ENCODE measurements at places on chromosomes 4 and X.

- DNase-seq: peak; percentile 46
Observed at GRCh38 chrX:10217198-10217597, 60.4 kb downstream of the CLCN4 start.

DNA sequence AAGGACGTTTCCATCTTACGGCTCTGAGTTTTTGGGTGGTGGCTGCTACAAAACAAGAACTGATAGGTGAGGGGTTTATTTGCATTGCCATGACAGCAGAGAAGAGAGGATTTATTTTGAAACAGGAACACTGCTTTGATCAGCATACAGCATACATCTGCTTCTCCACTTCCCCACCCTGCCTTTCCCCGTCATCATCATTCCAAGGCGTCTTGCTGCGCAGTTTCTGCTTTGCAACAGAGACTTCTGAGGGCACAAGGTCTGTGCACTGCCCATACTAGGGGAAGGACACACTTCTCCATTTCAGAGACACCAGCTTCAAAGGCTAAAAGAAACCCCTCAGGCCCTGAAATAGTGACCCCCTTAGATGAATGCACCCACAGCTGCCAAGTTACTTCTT is 19.1 kb downstream of the STARD8 start:
- DNase-seq: peak; percentile 78

DNA sequence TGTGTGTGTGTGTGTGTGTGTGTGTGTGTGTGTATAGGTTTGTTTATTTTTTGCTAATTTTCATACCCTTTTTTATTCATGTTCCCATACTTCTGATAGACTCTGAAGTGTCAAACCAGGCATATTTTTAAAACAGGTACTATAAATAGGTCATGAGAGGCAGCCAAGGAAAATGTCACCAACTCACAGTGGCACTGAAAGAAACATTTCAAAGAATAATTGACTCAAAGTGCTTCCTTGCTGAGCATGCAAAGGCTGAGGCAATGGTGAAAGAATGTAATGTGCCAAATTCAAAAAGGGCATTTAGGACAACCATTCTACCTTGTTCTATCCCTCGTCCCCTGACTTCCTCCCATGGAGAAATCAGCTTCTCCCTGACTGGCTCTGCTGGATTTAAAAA is 95.5 kb downstream of the EIF4E start:
- no peak for DNase-seq

- no peak for DNase-seq
Observed at GRCh38 chrX:108123591-108124366, 32.2 kb downstream of the ATG4A start.

- DNase-seq: peak; percentile 49
Observed at GRCh38 chr4:152485726-152486276, 50.1 kb downstream of the FBXW7 start.

- DNase-seq: no peak
Observed at GRCh38 chr4:168584321-168584771, 87.5 kb downstream of the PALLD start.

DNA sequence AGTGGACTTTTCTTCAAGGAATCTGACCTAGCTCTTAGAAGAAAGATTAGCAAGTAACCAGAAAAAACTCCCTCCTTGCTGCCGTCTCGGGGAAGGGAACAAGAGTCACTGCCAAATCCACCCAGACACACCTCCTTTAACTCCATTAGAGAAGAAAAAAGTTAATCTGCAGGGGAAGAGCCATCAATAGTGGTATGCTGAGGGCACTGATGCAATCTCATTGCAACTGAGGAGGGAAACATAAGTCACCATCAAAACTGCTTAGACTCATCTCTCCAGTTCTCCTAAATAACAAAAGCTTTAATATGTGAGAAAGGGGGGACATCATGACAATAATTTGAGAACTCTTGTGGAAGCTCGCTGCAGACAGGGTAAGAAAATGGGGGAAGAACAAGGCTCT is 49.3 kb upstream of the MAGED4B start:
- no peak for DNase-seq

GRCh38 chrX:47992095-47992380 is 11.8 kb downstream of the ZNF182 start:
- no peak for DNase-seq

DNA sequence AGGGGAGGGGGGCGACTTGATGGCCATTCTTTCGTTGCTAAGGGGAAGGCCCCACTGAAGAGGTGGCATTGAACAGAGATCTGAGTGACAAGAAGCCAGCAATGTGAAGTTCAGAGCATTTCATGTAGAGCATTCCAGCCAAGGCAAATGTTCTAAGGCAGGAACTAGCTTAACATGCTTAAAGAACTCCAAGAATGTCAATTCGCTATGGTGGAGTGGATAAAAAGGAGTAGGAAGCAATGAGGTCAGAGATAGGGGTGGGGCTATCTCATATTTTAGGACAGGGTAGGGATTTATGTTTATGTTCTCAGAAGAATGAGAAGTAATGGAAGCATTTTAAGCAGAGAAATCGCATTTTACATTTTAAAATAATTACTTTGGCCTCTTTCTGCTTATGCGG is 130.9 kb downstream of the TTC29 start:
- DNase-seq: no peak

DNA sequence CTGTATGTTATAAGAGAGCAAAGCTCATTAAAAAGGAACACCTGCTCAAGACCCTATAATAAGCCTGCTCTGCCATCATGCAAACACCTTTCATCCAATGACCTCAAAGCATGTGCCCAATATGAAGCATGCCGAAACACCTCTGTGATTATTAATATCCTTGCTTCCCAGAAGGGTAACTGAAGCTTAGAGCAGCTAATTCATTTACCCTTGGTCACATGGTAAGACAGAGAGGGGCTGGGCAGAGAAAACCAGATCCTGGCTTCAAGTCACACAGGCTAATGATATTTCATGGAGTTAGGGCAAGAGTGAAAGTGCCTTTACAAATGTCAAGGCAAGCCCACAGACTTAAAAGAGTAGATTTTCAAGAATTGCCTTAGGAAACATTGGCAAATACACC is 5.6 kb downstream of the AMOT start:
- peak; percentile 47 for DNase-seq

- DNase-seq: no peak
Observed at GRCh38 chr4:183175631-183176232, 76.7 kb downstream of the WWC2 start.

- DNase-seq: no peak
Observed at GRCh38 chr4:151468715-151469696, 60.0 kb downstream of the FHIP1A start.

DNA sequence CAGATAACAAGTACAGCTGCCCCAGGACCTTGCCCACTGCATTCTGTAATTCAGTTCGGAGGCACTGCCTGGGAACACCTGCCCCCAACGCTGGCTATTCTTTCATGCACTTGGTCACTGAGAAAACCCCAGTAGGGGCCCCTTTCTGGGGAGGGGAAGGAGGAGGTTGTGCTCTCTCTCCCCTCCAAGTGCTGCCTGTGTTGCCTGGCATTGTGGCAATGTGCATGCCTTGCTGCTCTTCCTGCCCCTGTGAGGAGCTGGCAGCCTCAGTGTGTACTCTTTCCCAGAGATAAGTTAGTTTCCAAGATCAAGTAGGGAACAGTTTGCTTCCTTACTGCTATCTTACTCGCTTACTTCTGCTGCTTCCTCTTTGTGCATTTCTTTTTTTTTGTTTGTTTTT is 90.8 kb downstream of the AASDH start:
- no peak for DNase-seq

- no peak for DNase-seq
Observed at GRCh38 chr4:61442936-61443335, 242.8 kb downstream of the ADGRL3 start.

DNA sequence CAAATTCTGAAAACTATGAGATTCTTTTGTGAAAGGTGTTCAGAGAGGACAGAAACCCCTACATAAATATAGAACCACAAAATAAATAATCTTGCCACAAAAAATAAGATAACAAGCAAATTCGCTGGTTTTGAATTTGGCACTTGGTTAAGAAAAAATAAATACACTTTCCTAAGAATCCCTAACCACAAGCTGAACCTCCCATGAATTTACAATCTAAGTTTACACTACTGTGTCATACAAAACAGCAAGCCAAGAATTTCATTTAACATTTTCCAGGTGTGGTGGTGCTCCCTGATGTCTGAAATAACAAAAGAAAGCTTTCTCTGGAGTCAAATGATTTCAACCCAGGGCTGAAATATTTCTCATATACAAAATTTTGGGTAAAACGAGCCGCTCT is 121.0 kb downstream of the KCNIP4 start:
- no peak for DNase-seq

DNA sequence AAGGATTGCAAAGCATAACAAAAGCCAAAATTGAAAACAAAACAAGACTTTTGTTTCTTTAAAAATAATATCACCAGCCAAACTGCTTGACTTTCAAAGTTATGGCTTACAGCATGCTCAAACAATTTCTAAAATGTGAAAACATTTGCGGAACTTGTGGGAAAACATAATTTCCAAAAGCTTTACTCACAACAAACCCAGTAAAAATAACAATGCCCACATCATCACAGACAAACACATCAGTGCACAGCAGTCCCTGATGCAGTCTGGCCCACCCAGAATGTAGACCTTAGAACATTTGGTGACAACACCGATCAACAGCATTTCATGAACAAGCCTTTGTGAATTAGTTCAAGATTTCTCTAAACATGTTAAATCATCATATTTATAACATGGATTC is 98.9 kb downstream of the ARHGAP6 start:
- DNase-seq: no peak

DNA sequence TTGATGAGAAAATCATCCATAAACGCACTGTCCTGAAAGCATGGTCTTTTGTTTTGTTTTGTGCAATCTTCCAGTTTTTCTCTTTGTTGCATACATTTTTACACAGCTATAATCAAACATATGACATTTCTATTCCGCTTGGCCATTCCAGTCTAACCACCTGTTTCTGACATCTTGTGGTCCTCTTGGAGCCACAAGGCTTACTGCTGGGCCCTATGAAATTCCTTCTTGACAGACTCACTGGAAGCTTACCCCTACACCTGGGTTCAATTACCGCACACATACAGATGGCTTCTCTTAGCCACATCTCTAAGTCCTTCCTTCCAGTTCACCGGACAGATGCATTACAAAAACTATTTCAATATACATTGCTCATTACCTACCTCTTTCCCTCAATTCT is 72.4 kb downstream of the PAPSS1 start:
- DNase-seq: no peak

DNA sequence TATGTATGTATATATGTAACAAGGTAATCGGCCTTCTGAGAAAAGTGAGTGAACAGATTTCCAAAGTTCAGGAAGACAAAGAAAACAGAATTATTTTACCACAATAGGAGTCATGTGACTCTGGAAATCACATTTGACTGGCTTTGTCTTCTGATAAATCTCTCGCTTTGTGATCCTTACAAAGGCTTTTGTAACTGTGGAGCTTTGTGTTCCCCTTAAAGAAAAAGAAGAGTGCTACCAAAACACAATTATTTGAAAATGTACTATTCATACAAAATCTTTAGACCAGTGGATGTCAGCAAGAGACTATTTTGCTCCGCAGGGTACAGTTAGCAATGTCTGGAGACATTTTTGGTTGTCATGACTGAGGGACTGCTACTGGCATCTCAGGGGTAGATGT is 238.8 kb downstream of the LDB2 start:
- DNase-seq: no peak

DNA sequence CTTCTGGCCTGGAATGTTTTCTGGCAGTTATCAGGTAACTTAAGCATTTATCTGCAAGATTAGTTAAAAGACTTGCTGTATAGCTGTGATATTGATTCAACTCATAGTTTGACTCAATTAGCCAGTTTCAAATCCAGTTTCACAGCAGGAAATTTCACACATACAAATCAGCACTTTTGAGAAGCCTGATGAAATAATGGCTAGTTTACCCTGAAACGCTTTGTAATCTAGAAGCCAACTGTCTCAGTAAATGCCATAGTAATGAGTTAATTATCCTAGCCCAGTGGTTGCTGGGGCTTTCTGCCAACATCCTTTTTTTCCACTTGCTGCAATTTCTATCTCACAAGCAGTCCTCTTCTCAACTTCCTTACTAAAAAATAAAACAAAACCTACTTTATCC is 53.1 kb downstream of the ARHGEF38 start:
- DNase-seq: peak; percentile 19

DNA sequence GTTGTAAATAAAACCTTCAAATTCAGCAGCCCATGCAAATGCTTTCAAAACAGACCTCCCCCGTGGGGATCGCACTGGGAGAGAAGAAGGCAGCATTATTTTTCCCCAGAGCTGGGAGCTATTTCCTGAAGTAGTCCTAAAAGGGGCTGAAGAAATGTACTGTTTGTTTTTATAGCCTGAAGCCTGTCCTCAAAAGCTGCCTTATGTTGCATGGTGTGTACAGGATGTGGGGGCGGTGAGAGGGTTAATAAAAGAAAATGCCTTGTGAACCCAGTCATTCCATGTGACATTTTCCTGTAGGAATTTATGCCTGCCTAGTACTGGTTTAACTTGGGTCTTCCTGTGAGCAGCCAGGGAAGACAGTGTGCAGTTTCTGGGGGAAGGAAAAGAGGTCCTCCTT is 144.1 kb downstream of the SOWAHB start:
- no peak for DNase-seq
